ENCODE measurements at places on chromosomes 12 and 14.

GRCh38 chr14:69906201-69906600 is 27.0 kb downstream of the SMOC1 start:
- DNase-seq, result no peak

- no peak for DNase-seq
Observed at GRCh38 chr12:103880299-103881142, 39.5 kb upstream of the NT5DC3 start.

DNA sequence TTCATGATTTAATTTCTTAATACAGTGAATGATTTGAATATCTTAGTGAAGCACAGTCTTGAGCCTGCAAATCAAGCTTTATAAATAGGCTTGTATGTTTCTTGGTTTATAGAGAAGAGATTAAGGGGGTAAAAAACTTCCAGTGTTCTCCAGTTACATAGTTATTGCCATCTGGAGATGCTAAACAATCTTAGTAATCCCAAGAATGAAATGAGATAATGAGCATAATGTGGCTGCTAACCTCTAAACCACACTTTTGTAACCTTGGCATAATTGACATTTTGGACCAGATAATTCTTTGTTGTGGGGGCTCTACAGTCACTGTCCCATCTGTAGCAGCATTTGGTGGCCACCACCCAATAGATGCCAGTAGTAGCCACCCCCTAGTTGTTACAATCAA is 316.8 kb downstream of the CCDC91 start:
- DNase-seq, result no peak

GRCh38 chr14:45332360-45332988 is 79.5 kb upstream of the MIS18BP1 start:
- DNase-seq, result no peak

- DNase-seq, result no peak
Observed at GRCh38 chr12:109737126-109737525, 23.5 kb downstream of the FAM222A start.

DNA sequence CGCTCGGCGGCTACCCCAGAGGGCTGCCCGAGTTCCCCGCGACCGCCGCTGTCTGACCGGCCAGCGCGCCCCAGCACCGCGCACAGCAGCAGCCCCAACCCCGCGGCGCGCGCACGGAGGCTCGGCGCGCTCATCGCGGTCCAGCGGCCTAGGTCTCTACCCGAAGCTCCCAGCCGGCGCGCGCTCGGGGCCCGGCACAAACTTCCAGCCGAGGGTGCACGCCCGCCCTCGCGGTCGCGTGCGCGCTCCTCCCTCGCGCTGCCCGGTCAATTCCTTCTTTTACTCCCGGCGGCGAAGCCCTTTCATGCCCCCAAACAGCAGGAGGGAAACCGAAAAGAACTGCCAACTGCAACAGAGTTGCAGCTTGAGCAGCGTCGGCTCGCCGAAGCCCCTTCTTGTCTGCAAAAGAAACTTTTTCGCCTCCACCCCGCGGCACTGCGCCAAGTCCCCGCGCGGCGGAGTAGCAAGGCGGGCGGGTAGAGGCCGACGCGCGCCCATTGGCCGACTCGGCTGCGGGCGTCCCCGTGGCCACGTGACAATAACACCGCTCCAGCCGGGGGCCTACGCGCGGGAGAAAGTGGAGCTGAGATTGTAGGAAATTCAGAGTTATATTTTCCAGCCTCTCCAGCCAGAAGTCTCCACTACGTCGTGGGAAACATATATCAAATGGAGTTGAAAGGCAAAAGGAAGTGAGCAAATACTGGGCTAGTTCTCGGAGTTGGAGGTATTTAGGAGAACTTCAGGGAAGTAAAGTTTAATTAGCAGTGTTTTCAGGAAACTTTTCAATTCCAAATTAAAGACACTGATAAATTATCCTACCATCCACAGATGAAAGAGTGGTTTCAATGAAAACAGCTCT is at the start of gene LRIG3:
Gene LRIG3 (minus strand): TSS at position 403 of the 859 bp plus-strand sequence. CDS start 269 bp downstream, at position 134.
- DNase-seq, result no peak

DNA sequence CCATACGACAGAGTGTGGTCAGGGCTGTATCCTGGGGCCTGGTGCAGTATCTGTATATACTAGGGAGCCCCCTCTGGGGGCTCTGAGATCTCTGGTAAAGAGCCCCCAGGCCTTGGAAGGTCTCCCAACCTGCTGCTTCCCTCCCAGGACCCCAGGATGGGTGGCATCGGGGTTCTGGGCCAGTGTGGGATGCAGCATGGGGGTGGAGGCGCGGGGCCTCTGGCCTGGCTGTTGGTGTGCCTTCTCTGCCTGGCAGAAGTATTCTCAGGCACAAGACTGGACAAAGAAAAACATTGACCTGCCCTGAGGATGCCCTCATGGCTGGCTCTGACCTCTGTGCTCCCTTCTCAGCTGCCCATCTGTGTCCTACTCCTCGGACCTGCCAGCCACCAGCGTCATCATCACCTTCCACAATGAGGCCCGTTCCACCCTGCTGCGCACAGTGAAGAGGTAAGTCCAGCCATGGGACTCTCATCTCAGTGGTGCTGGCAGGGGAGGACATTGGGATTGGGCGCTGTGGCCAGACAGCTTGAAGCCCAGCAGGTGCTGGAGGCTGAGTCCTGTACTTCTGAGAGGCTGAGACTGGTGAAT is 64.5 kb downstream of the GALNT16 start:
- DNase-seq, result no peak

DNA sequence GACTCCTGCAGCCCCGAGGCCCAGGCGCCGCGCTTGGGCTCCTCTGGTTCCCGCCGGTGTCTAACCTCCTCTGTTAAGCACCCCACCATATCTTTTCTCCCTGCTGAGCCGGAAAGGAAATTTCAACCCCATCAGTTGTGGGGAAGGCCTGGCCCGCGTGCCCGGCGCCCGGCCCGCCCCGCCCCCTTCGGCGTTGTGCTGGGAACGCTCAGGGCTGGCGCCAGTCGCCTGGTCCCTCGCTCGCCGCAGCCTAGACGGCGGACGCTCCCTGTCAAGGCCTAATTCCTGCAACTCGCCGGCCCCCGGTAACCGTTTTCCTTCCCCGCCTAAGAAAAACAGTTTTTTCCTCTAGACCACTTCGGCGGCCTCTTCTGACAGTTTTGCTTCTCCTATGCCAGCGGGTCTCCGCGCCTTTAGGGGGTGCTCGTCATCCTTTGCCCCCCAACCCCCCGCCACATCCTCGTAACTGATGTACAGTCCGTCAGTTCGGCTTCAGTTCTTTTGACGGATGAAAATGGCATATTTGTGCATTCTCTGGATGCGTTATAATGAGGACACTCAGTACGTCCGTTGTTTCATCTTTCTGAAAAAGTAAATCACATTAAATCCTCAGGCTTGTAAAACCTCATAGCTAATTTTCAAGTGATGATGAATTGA is 506 bp upstream of the NAP1L1 start:
- DNase-seq, result no peak

DNA sequence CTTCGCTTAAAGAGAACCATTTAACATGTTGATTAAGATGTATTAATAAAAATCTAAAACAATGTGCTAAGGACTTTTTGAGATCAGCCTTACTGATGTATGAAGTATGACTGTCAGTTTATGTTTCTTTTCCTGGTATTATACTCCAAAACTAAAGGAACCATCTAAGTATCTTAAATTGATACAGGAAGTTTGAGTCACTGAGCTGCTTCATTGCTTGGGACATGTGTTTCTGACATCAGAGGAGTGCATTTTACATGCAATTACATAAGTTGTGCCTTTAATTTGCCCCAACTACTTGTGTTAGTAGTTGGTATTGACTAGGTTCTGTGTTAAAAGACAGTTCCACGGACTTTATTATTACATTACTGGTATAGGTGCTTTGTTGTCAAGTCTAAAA is 50.9 kb downstream of the PROX2 start:
- no peak for DNase-seq

DNA sequence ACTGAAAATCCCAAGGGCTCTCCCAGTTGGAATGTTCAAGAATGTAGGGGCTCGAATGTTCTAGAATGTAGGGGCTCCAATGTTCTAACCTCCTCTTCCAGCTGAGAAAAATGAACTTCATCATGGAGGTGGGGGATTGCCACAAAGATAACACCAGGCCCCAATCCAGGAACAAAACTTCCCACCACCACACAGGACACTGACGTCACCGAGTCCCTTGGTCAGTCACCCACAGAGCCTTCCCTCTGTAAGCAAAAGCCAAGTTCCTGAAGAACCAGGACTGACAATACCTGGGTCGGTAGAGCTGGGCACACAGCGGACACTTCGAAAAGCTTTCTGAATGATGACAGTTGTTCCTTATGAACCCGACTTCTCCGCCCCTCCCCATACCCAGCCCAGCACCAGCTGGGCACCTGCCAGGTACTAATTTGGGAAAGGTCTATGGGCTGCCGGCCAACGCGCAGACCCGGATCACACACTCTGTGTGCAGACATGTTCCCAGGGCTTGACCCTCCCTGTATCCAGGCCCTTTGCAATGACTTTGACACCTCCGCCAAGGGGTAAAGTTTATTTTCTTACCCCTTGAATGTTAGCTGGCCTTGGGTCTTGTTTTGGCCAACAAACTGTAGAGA is 18.9 kb downstream of the ITPK1 start:
- DNase-seq, result no peak

DNA sequence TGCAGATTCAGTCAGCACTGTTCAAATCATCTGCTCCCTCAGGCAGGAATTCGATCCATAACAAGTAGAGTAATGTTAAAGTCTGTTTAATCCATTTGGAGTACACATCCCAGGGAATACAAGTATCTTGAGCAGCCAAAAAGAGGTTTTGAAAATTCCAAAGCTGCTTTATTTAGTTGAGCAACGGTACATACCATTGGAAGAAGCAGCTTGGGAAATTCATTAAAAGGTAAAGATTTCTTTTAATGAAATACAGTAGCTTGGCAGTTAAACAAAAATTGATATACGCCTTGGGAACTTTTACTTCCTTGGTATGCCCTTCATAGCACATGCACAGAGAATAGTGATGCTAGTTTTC is 153.8 kb downstream of the LRIG3 start:
- DNase-seq, result no peak

DNA sequence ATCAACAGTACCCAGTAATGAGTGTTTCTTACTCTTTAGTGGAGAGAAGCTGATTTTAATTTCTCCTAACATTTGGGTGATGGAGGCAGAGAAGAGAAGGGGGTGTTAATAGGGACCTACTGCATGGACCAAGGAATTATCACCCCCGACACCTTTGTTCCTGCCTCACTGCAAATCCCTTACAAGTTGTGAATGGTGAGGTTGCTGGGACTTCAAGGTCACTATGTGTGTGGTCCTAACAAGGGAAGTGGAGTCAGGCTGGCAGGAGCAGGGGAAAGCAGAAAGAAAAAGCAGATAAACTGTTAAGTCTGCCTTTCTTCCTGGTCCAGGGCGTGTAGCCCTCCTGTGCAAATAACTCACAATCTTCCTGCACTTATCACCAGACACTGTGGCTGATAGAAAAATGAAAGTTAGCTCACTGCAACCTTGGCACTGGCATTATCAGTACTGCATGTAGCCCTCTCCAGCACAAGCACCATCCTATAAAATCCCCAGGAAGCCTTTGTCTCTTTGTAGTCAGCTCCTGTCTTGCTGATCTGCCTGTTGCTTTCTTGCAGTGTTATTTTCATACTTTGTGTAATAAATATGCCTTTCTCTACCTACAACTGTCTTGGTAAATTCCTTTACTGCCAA is 112.3 kb upstream of the DNM1L start:
- DNase-seq, result no peak

GRCh38 chr12:117571321-117571720 is 209.9 kb upstream of the NOS1 start:
- DNase-seq, result no peak

DNA sequence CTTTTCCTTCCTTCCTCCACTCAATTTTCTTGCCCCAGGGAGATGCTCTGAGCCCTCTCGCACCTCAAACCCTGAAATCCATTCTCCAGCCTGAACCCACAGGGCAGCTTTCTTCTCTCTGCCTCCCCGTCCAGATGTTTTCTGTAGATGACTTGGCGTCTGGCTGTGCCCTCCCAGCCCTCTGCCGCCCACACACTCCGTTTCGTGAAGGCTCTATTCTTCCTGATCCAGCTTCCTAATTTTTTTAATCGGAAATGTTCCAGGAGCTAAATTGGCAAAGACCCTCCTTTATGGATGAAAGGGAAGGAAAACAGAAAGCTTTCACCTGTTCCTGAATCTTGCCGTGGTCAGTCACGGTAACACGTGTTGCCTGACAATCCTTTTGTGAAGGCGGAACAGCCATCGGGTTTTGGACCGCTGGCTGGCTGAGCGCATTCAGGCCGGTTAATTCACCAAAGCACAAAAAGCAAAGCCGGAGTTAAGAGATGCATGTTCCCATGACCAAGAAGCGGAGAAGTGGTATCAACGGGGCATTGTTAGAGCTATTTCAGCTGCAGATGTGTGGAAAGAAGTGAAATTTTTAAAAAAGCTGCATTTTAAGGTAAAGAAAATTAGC is 70.2 kb upstream of the FBRSL1 start:
- no peak for DNase-seq

DNA sequence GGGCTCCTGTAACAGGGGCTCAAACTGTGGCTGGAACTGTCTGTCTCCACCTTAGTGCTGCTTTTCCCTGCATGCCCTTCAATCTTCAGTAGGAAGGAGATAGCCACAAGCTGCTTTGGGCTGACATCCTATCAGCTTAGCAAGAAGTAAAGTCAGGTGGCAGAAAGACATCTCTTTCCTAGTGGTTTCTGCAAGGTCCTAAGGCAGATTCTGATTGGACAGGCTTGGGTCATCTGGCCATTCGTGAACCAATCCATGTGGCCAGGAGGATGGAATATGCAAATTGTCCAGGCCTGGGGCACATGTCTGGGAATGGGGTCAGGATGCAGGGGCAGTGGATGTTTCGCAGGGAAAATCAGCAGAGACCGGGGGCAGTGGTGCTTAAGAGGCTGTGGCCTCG is 5.2 kb downstream of the RITA1 start:
- DNase-seq, result no peak

DNA sequence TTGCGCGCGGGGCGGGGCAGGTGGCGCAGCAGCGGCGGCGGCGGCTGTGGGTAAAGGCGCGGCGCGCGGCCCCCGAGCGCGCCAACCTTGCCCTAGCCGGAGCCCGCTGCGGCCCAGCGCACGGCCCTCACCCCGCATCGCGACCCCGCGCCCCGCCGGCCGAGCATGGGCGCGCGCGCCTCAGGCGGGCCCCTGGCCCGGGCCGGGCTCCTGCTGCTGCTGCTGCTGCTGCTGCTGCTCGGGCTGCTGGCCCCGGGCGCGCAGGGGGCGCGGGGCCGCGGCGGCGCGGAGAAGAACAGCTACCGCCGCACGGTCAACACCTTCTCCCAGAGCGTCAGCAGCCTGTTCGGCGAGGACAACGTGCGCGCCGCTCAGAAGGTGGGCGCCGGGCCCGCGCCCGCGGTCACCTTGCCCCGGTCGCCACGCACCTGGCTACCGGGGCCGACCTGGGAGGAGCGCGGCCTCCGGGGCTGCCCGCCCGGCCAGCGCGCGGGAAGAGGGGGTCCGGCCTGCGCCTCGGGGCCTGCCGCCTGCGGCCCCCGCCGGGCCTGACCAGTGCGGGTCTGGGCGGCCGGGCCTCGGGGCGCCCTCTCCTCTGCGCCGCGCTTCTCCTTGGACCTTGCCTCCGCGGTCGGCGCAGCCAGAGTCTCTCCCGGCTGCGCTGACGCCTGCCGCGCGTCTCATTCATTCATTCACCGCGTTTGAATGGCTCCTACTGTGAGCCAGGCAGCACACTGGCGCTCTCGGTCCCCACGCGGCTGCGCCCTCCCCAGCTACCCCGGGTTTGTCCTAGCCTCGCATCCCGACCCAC is at the start of gene BRI3BP:
Gene BRI3BP (plus strand): TSS at position 20 of the 811 bp plus-strand sequence. CDS start 146 bp downstream, at position 166.
- DNase-seq, result peak; percentile 15

Measured in stimulated activated CD8-positive, alpha-beta memory T cell treated with anti-CD3 and anti-CD28 coated beads, Interleukin-15, amount 100 ng/mL, for 24 hours (primary cell).